Fibroblast of villous mesenchyme (primary cell): ENCODE measurements at places on chromosomes 7 and 10. TPM values are rescaled to one million over a fixed set of nuclear protein-coding genes. Genes with fewer than 3 reads are reported as not detected.
A peak's percentile ranks its signal among the peaks of the same experiment; 100 is the strongest.

The SPDYE6 gene
- not detected in 2 replicates for total RNA-seq

The ANKRD30A gene
- 0.97 and 1.7 TPM in 2 replicates for total RNA-seq

The ANXA8 gene
- total RNA-seq, result 3.9 and 7.4 TPM in 2 replicates

The PDE1C gene
- 4.7 and 6.8 TPM in 2 replicates for total RNA-seq

The NAT16 gene
- not detected in 2 replicates for total RNA-seq

The IDI2 gene
- total RNA-seq, result not detected in 2 replicates

The SRRM3 gene
- total RNA-seq, result 0.43 and 0.64 TPM in 2 replicates

The GPR15LG gene
- not detected in 2 replicates for total RNA-seq

The SPACDR gene
- not detected in 2 replicates for total RNA-seq

GRCh38 chr7:81111781-81112540, 193.1 kb upstream of the SEMA3C start:
- DNase-seq, result peak; percentile 76

GRCh38 chr10:44465401-44466115, 80.7 kb upstream of the CXCL12 start:
- DNase-seq, result no peak

- DNase-seq, result no peak
Observed at GRCh38 chr7:98315318-98315993, 34.0 kb downstream of the BRI3 start.

- DNase-seq, result no peak
Observed at GRCh38 chr10:123496996-123497660, 169.0 kb upstream of the GPR26 start.

- peak; percentile 94 for DNase-seq
Observed at GRCh38 chr7:73715648-73716317, 3.7 kb downstream of the STX1A start.

GRCh38 chr10:97129666-97130065, 56.1 kb downstream of the SLIT1 start:
- DNase-seq, result no peak

GRCh38 chr7:107530751-107531150, 33.0 kb downstream of the COG5 start:
- DNase-seq, result no peak

DNA sequence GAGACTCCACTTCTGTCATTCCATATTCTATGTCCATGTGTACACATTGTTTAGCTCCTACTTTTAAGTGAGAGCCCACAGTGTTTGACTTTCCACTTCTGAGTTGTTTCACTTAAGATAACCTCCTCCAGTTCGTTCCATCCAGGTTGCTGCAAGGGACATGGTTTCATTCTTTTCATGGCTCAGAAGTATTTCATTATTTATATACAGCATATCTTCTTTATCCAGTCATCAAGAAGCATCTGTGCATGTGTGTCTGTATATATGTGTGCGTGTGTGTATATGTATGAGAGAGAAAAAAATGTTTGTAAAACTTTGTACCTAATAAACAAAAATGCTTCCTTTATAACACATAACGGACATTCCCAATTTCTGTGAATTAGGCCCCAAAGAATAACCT, 6.2 kb downstream of the SEC61A2 start:
- DNase-seq, result no peak

GRCh38 chr10:48366261-48366660, 59.8 kb downstream of the MAPK8 start:
- no peak for DNase-seq

GRCh38 chr10:3173171-3173878, 743 bp upstream of the PITRM1 start:
- no peak for DNase-seq

- no peak for DNase-seq
Observed at GRCh38 chr7:129616530-129616929, 5.0 kb downstream of the NRF1 start.

- DNase-seq, result no peak
Observed at GRCh38 chr10:125482637-125483036, 200.3 kb downstream of the TEX36 start.

GRCh38 chr10:22478555-22479334, 133.4 kb downstream of the SPAG6 start:
- DNase-seq, result no peak

DNA sequence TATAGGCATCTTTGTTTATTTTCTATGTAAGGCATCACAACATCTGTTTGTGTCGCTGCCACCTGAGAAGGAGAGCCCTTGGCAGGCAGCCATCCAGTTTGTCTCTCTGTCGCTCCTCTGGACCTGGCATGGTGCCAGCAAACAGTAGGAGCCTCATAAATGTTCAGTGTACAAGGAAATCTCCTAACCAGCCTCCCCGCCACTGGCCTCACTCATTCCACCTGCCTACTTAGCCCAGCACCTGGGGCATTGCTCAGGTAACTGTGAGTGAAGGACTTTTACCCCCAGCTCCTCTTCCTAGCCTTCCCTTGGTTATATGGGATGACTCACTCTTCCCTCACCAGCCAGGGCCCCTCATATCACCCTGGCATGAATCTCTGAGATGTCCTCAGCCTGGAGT, 61.7 kb upstream of the NPTX2 start:
- no peak for DNase-seq

GRCh38 chr10:12025591-12025990, 17.0 kb downstream of the UPF2 start:
- DNase-seq, result no peak

GRCh38 chr10:31770307-31770902, 158.2 kb downstream of the ARHGAP12 start:
- no peak for DNase-seq

DNA sequence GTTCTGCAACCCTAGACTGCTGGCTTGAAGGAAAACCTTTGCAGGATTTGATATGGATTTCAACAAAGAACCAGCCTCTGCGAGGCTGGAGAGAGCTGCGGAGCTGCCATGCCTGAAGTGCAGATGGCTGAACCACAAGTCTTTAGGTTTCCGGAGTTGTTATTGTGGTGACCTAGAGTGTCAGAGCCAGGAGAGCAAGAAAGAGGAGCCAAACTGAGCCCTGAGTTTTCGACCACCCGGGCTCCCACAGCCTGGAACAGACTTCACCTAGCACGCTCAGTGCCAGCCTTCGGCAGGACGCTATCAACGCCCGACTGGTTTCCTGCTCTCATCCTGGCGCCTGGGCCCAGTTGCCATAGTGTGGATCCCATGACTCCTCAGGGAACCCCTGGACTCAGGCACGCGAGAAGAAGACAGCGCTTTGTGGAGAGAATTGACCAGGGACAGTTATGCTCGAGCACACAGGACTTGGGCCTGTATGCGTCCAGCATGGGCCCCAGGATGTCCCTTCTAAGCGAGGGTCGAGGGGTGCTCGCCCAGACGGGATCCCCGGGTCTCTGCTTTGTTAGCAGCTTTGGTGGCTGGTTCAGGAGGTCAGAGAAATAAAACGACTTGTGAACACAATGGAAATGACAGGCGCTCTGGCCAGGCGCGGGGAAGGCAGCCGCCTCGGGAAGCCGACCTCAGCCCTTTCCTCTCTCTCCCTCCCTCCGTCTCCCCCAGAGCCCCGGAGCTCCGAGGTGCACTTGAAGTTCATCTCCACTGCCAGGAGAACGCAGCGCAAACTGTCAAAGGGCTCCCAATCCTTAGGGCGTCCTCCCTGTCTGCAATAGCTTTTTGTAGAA, 1.8 kb upstream of the GAD2 start:
- no peak for DNase-seq

DNA sequence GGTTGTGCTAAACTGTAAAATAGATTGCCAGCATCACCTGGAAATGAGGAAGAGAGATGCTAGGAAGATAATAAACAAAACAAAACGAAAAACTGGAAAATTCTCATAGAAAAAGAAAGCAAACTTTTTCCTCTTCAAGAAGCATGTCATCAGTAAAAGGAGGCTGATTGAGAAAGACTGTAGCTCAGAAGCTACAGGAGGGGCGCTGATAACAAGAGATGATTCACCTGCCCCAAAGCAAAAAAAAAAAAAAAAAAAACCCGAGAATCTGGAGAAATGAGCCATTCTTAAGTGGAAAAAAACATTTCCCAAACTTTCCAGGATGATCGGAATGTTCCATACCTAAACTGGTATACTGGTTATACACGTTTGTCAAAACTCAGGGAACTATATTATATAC, 130.5 kb upstream of the C1QL3 start:
- peak; percentile 24 for DNase-seq

GRCh38 chr10:127813290-127813689, 76.3 kb downstream of the FOXI2 start:
- no peak for DNase-seq

- DNase-seq, result no peak
Observed at GRCh38 chr7:96319439-96319838, 2.5 kb downstream of the SLC25A13 start.
